ENCODE measurements at places on chromosomes 16 and 17.

DNA sequence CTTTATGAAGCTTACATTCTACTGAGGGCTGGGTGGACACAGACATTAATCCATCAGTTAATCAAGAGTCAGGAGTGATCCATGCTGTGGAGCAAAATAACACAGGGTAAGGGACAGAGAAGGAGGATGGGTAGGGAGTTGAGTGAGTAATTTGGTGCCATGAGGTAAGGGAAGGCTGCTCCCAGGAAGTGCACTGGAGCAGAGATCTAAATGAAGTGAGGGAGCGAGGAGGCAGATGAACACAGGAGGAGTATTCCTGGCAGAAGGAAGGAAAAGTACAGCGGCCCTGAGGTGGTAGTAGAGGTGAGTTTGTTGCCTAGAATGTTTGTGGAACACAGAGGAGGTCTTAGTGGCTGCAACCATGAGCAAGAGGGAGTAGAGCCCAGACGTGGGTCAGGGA, 34.8 kb downstream of the ASIC2 start:
- DNase-seq: no peak

GRCh38 chr17:49699966-49700575, 7.7 kb downstream of the SLC35B1 start:
- no peak for DNase-seq

DNA sequence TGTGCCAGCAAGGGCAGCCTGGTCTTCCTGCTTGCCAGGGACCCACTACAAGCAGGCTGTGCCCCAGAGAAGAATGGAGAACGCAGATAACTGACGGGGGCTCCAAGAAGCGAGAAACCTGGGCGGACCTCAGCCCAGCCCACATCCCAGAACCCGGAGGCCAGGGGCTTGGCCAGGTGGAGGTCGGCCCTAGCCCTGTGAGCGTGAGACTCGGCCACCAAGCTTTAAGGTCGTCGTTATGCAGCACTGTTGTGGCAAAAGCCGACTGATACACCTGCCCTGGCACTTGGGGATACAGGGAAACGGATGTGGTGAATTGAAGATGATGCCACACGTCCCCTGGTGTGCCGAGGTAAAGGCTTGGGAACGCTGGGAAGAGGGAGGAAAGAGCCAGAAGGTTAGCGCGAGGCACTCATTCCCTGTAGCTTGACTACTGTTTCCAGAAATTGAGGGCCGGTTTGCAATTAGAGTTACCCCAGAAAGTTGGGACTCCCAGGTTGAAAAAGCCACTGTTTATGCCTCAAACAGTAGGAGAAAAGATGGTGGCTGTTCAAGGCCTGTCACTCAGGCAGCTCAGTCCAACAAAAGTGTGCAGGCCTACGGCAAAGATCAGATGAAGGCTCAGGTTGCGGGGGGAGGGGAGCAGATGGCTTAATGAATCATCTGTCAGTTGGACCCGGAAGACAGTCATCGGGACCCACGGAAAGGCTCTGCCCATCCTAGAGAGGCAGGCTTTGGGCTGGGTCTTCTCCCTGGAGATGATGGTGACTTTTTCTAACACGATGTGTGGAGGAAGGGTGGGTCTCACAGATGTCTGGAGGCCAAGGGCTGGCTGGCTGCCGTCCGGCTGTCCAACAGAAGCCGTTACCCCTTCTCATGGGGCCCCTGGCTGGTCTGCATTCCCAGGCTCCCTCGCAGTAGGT, 45.6 kb upstream of the BAHCC1 start:
- DNase-seq: peak; percentile 60

- DNase-seq: no peak
Measured at GRCh38 chr16:47197536-47198179, 53.9 kb upstream of the NETO2 start.

- no peak for DNase-seq
Measured at GRCh38 chr17:47914306-47914948, 18.4 kb downstream of the SP2 start.

GRCh38 chr16:51040637-51041036, 110.4 kb downstream of the SALL1 start:
- DNase-seq: no peak

- DNase-seq: no peak
Measured at GRCh38 chr16:70257391-70257790, 5.7 kb upstream of the EXOSC6 start.

GRCh38 chr16:84950906-84951305, 60.4 kb downstream of the ZDHHC7 start:
- peak; percentile 89 for DNase-seq

- DNase-seq: no peak
Measured at GRCh38 chr16:29911676-29912010, 11.4 kb downstream of the ASPHD1 start.

- DNase-seq: no peak
Measured at GRCh38 chr16:11662582-11662981, 5.7 kb upstream of the SNN start.

- peak; percentile 72 for DNase-seq
Measured at GRCh38 chr16:4293822-4294457, 21.1 kb upstream of the TFAP4 start.

DNA sequence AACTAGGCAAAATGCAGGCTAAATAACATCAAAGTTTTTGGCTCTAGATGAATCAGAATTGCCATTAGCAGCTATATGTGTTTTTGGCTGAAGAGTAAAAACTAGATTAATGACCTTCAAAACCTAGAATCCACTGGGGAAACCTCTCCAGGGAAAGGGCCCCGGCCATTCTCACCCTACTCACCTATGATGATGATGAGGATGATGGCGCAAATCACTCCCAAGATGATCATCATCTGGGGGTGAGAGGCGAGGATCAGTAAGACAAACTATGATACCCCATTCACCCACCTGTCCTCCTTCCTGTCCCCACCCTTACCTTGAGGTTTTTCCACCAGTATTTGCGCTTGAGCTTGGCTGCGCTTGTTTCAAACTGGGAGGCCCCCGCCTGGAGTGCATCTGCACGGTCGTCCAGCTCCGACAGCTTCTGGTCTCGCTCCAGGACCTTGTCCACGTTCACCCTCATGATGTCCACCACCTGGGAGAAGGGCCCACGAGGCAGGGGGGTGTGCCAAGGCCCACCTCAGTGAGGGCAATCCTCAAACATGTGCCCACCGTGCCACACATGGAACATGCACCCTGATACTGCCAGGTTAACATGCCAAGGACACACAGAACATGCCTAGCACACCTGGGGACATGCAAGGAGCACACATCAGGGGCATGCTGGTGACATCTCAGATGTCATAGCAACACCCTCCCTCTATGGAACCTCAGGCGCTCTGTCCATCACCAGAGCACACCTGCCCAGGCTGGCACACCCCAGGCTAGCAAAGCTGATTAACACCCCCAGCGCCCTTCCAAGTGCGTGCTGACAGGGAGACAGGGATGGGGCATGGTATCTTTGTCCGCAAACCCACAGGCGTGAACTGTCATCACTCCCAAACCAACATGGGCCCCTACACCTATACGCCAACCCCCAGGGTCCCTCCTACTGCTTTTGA, 1.2 kb downstream of the VAMP2 start:
- DNase-seq: no peak

DNA sequence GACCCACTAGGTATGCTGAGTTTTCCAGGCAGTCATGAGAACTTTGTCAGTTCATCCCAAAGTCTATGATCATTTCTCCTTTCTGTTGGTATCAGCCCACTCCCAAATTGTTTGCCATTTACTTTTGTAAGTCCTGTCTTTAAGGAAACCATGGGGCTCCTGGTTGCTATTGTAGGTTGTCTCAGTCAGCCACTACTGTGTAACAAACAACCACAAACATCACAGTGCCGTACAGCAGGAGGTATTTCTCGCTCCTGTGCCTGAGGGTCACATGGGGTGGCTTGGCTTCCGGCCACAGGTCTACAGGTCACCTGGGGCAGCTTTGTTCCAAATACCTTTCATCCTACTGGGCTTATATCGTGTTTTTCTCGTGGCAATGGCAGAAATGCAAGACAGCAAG, 71.6 kb downstream of the C17orf67 start:
- DNase-seq: no peak

DNA sequence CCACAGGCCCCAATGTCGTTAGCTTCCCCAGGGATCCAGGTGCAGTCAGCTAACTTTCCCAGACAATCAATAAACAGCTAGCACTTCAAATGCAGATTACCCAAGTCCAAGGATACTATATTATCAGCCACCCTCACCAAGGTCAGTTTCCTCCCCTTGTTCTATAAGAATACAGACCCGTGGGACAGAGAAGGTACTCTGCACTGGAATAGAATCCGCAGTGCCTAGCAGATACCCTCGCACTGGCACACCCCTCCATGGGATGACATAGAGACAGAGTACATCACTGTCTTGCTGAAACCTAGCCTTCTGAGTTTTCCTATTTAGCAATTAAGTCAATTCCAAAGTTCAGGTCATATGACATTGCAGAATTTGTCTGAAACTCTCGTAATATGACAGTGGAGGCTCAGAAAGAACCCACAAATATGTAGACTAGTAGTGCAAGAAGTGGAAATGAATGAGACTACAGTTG, 40.0 kb upstream of the ABCA10 start:
- DNase-seq: no peak

DNA sequence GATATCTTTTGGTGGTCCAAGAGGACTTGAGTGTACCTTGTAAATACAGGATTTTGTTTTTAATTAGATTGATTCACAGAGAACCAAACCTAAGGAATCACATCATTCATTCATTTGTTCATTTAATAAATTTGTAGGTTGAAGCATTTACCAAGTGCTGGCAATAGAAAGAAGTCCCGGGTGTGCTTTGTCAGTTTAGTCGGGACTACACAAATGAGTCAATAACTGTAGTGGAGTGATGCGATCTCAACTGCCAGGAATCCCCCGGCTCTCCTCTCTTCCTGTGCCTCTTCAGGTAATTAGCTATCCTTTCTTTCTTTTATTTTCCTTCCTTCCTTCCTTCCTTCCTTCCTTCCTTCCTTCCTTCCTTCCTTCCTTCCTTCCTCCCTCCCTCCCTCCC, 1.4 kb upstream of the WWOX start:
- DNase-seq: no peak

DNA sequence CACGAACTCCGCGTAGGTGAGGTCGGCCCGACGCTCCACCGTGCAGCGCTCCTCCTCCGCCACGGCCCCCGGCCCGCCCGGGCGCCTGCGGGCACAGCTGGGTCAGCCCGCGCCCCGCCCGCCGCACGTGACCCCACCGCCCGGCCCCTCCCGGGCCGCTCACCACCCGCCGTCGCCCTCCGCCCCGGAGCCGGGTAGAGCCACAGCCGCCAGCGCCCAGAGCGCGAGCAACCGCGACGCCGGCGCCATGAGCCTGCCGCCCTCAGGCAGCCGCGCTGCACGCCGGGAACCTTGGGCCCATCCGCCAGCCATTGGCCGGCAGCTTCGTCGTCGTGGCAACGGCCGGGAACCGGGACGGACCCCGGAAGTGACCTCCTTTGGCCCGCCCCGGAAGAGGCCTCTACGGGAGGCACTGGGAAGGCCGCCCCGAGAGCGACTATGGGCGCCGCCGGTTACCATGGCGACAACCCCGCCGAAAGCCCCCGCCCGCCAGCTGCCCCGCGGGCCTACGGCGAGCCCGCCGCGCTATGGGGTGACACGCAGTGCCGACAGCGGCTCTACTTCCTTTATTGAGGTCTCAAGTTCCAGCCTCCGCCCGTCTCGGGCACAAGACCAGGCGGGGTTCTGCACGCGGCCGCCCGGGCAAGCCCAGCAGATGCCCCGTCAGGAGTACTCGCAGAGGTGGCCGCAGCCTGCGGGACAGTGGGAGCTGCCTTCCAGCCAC, at the start of gene JMJD8:
Gene JMJD8, minus strand, starts transcription at position 264 of the 724 bp plus-strand sequence. Its CDS starts 15 bp downstream, at position 249.
- peak; percentile 90 for DNase-seq

- DNase-seq: peak; percentile 85
Measured at GRCh38 chr16:30409125-30410060, 2.0 kb downstream of the ZNF771 start.

DNA sequence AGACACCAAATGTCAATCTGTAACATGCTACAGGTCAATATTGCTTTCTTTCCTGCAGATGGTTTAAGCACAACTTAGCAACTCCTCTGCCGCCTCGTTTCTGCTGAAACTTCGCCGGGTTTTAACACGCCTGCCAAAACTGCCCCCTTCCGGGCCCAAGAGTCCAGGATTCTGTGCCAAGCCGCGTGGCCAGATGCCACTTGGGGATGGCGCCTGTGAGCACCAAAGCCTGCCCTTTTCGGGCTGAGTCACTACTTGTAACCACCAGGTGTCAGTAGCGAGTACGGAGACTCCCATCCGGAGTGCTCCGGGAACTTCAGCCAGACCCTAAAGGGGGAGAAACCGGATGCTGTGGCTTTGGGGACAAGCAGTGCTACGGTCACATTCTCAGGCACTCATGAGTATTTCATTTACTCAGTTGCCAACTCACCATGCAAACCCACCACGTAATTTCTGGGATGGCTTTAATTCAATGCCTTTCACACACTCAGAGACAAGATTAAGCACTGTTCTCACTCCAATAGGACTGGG, 7.8 kb downstream of the PMP22 start:
- peak; percentile 88 for DNase-seq

DNA sequence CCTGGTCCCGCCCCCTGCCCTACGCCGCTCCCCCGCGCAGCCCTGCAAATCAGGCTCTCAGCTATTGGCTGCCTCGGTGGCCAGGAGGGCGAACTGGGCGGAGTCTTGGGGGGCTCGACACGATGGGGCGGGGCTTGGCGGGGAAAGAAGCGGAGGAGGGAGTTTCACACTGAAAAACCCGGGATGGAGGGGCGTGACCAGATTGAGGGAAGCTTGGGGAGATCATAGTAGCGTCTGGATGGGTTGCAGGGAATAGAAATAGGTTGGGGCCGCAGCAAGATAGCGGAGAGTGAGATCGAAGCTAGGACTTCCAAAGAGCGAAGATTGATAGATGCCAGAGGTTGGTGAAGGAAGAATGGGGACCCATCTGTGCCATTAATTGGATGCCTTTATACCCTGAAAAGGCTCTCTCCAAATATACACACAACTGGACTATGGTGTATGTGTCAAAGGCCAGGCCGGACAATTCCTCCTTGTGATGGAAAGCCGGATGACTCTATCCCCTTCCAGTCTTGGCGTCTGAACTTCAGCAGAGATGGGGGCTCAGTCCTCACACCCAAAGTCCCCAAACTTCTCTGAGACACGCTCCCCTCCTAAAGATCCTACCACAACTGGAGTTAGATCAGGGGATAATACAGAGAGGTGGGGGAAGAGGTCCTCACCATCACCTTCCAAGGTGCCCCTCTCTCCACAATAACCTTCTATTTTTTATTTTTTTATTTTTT, 376 bp upstream of the STAC2 start:
- DNase-seq: peak; percentile 59

GRCh38 chr17:58306131-58306951, 22.3 kb downstream of the TSPOAP1 start:
- no peak for DNase-seq

DNA sequence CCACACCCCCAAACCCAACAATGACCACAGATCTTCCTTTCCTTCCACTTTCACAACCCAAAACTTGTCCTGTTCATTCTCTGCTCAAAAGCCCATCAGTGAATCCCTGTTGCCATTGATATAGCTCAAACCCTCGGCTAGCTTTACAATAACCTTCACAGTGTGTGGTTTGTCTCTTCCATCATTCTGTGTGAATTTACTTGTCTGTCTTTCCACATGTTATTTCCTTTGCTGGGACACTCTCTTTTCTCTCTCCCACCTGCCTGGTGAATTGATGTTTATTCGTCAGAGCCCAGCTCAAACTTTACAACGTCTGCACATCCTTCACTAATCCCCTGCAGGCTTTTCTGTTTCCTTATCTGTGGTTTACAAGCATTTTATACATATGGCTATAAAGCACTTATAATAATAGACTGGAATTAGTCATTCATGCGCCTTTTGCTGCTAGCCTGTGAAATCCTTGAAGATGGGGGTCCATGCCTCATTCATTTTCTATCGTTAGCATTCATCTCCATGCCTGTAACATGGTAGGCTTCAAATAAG, 114.4 kb downstream of the CDH13 start:
- DNase-seq: no peak

- DNase-seq: no peak
Measured at GRCh38 chr16:638034-638543, 2.0 kb upstream of the METTL26 start.

GRCh38 chr17:74134991-74135390, 68.5 kb upstream of the RPL38 start:
- DNase-seq: no peak

Measured in SHP77 (cell line).